DMS153 (cell line): ENCODE measurements at places on chromosomes 5 and 9.

GRCh38 chr5:112697322-112697721 lies 40.4 kb upstream of the APC start:
- no peak for DNase-seq

- DNase-seq = peak; percentile 48
Observed at GRCh38 chr5:116395226-116395625, 179.4 kb downstream of the SEMA6A start.

DNA sequence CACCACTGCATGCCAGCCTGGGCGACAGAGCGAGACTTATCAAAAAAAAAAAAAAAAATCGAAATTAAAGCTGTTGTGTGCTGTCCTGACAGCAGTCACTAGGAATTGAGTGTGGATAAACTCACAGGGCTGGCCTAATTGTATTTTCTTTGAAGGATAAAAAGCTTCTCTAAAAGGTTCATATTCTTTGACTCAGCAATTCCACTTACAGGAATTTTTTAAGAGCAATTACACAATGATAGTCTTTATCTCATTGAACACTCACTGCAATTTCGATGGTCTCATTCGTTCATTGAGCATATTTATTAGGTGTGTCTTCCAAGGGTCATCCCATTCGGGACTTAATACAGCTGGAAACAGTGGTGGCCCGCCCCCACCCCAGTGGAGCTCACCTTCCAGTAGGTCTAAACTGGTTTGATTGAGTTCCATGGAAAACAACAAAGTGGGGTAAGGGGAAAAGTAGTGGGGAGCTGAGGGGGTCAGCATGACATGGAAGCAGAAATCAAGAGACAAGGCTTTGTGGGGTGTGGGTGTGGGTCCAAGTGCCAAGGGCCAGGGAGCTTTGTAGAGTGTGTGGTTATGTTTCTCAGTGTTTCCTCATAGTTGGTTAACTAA lies 6.7 kb downstream of the CDK9 start:
- DNase-seq = no peak

DNA sequence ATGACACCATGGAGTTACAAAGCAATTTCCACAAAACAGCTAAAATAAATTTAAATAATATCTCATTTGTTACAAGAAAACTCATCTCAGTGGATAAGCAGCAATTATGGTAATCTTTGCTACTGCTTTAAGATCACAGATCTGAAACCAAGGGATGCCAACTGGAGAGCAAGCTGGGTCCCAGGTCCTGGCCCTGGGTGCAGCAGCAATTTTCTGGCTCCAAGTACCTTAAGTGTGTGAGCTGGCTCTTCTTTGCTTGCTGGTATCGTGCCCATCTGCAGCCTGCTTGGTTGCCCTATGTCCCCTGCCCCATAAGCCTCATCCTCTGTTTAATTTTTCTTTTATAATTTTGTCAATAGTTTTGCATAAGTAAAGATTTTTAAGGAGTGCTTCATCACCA lies 41.5 kb upstream of the DIRAS2 start:
- DNase-seq = no peak

DNA sequence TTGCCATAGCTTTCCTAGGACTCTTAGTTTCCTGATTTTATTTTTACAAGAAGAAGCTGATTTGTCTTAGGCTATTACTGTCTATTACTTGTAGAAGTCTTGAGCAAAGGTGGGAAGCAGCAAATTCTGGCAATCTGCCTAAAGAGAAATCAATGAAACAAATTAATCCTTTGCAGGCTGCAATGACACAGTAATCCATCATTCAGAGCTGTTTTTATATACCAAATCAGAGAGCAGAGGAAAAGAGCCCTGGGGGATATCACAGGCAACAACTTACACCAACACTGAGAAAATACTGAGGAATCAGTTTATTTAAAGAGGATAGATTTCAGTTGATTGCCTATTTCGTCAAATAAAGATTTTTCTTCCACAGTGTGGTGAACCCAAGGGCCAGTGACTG lies 13.6 kb downstream of the NR2F1-AS1 start:
- DNase-seq = no peak
